ENCODE measurements at places on chromosomes 1 and 21. TPM values are rescaled to one million over a fixed set of nuclear protein-coding genes. Genes with fewer than 3 reads are reported as not detected.

GPR89B gene
- total RNA-seq: 16.3 TPM

SYTL1 gene
- 0.23 TPM for total RNA-seq

BMP8B gene
- total RNA-seq: not detected

TMIGD3 gene
- total RNA-seq: not detected

SH2D2A gene
- not detected for total RNA-seq

AMPD1 gene
- total RNA-seq: not detected

S100A12 gene
- total RNA-seq: not detected

OVAAL gene
- not detected for total RNA-seq

FYB2 gene
- total RNA-seq: not detected

PLOD1 gene
- 1,503 TPM for total RNA-seq

LENEP gene
- total RNA-seq: not detected

ABCB10 gene
- 17.8 TPM for total RNA-seq

ATF6 gene
- total RNA-seq: 29.9 TPM

TNFAIP8L2 gene
- not detected for total RNA-seq

CCDC24 gene
- 3.3 TPM for total RNA-seq

KRTAP19-1 gene
- not detected for total RNA-seq

SYT14 gene
- 0.89 TPM for total RNA-seq

LMNA gene
- 755 TPM for total RNA-seq

DTL gene
- total RNA-seq: 1.8 TPM

ICOSLG gene
- total RNA-seq: 0.46 TPM

S100A9 gene
- total RNA-seq: not detected

PGBD5 gene
- total RNA-seq: not detected

All from smooth muscle cell of the umbilical artery (primary cell).